NCI-H1105 (cell line): ENCODE measurements at places on chromosomes 7 and 10.

GRCh38 chr10:2150288-2150687, 413.0 kb upstream of the ADARB2 start:
- DNase-seq, result no peak

DNA sequence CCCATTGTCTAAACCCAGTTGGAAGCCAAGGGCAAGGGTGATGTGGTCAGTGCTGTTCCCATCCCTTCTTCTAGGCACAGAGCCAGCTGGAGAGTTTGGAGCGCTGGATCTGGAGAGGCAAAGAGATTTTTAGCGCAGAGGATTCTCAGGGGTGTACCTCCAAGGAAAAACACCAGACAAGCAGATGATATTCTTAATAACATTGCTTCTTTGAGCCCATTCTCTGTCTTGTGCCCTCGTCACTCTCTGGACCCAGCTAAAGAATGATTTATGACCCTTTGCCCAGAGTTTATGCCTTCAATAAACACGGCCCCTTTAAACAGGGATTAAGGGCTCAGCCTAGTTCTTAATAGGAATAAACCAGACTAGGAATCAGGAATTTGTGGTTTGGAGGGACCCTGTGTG, 4.7 kb upstream of the HIP1 start:
- DNase-seq, result no peak

DNA sequence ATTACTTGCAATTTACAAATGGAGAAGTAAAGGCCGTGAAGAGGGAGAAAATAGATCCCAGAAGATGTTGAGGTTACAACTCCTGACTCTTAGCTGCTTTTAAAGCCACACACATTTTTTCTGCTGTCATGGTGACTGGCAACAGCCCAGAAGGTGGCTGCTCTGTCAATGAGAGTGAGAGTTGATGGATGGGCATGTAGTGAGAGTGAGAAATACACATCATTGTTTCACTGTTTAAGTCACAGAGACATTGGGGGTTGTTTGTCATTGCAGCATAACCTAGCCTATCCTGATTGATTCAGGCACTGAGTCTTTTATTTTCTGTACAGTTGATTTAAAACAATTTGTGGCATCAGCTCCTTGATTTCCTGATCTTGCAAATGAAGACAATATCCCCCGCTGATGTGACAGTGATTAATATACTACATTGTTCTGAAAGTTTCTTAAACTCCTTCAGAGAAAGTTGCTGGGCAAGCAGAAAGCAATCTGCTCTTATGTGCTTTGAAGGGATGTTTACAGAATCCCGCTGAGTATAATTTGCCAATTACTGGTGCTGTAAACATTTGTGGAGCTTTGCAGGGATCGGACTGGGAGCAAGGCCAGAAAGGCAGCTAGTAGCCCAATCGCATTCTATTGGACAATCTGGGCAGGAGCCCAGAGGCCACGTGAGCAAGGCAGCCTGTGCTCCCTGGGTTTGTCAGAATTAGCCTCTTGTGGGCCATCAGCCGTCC, 229.6 kb downstream of the PRPF18 start:
- DNase-seq, result peak; percentile 40

- DNase-seq, result no peak
Observed at GRCh38 chr7:37449621-37450020, 957 bp upstream of the ELMO1 start.

GRCh38 chr10:28849821-28850220, 172.5 kb downstream of the BAMBI start:
- no peak for DNase-seq

GRCh38 chr10:36476399-36476798, 649.0 kb upstream of the ANKRD30A start:
- no peak for DNase-seq

- DNase-seq, result no peak
Observed at GRCh38 chr7:2597273-2597640, 34.5 kb upstream of the TTYH3 start.

- no peak for DNase-seq
Observed at GRCh38 chr10:26437637-26438461, at the start of gene APBB1IP. APBB1IP (plus strand) TSS chr10:26438341; CDS start chr10:26492327, 53,986 bp downstream.

DNA sequence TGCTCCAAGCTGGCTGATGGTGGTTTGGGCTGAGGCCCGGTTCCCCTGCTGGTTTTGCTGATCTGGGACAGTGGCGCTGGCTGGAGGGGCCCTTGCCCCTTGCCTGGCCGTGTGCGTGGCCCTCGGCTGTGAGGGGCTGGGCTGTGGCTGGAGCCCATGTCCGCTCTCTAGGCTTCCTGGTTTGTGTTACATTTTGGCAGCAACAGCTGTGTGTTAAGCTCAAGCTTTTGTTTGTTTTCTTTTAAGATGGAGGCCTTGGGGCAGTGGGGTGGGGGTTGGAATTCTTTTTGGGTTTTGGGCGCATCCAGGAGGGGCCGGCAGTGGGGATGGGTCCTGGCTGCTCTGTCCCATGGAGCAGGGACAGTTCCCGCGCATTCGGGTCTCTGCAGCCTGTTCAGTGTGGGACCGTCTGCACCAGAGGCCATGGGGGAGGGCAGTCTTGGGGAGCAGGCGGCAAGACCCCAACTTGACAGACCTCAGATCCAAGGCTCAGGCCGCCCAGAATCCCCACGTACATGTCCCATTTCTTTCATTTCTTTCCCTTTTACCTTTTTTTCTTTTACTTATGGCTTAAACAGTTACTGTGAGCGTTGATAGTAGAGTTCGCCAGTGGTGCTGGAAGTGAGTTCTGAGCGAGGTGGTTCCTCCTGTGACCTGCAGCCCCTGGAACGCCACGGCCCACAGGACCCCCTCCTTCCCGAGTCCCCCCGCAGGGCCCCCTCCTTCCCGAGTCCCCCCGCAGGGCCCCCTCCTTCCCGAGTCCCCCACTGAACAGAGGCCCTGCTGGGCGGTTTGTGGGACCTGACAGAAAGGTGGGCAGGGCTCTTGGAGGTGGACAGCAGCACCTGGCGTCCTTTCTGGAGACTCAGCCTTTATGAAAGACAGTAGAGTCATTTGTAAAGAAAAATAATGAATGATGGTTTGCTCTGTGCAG, 75.3 kb downstream of the INPP5A start:
- DNase-seq, result no peak

DNA sequence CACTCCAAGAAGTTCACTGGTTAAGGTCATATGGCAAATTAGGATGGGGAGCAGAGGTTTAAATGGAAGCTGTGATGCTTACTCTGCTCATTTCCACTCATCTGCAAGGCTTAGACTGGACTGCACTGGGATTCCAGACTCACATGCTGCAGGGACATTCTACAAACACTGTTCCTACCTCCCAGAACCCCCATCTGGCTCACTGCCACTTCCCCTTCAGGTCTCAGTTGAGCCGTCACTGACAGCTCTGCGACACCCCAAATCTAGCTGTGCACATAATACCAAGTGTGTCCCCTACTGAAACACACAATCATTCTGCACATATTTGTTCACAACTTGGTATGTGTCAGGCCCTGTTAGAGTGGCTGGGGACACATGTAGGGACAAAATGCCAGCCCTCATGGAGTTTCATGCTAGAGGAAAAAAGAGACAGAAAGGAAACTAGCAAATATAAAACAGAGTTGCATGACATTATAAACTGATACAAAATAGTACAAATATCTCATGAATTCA, 5.4 kb downstream of the PRKCQ start:
- DNase-seq, result no peak

DNA sequence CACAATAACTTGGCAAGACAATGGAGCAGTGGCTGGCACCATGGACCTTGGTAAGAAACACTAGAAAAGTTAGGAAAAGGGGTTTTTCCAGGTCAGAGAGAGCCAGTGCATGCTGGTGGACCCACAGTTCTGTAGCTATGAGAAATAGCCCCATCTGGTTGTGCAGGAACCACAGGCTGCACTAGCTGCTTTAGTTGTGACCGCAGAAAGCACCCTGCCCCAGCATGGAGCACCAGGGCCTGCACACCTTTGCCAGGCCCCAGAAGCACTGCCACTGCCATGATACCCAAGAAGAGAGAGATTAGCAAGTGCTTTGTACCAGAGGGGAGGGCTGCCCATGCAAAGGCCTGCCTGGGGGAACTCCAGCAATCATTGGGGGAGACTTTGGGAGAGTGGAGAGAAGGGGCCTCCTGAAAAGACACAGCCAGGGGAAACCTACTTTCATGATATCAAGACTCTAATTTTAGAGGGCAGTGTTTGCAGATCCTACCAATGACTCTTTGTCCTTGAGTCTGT, 256.1 kb upstream of the C7orf33 start:
- DNase-seq, result no peak

GRCh38 chr10:104509981-104510380, 131.1 kb upstream of the SORCS3 start:
- DNase-seq, result no peak

GRCh38 chr7:151061213-151062110, 2.1 kb downstream of the SLC4A2 start:
- no peak for DNase-seq

- DNase-seq, result no peak
Observed at GRCh38 chr10:1121271-1121970, 65.2 kb downstream of the WDR37 start.

DNA sequence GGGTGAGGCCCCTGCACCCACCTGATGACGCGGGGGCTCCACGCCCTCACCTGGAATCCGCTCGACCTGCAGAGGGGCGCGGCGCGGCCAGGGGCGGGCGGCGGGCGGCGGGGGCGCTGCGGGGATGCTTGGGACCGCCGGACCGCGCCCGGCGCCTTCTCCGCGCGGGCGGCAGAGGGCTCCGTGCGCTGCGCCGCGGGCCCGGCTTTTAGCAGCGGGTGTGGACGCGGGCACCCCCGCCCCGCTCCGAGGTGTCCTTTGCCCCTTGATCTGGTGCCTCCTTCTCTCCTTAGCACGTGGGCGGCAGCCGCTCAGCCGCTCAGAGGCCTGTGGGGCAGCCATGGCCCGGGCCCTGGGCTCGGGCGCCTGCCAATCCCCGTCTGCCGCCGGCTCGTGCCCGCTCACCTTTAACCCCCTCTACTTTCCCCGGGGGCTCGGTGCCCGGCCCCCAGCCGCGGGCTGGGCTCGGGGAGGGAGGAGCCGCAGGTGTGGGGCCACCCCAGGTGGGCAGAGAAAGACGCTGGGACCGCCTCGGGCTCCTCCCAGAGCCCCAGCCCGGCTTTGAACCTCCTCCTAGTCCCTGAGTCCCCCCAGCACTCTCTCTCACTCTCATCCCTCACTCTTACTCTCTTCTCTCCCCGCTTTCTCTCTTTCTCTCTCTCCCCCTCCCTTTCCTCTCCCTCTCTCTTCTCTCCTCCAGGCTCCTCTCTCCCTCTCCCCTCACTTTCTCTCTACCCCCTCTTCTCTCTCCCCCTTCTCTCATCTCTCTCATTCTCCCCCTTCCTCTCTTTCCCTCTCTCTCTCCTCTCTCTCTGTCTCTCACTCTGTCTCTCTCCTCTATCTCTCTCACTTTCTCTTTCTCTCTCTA, 19.7 kb upstream of the VPS37D start:
- DNase-seq, result peak; percentile 53

DNA sequence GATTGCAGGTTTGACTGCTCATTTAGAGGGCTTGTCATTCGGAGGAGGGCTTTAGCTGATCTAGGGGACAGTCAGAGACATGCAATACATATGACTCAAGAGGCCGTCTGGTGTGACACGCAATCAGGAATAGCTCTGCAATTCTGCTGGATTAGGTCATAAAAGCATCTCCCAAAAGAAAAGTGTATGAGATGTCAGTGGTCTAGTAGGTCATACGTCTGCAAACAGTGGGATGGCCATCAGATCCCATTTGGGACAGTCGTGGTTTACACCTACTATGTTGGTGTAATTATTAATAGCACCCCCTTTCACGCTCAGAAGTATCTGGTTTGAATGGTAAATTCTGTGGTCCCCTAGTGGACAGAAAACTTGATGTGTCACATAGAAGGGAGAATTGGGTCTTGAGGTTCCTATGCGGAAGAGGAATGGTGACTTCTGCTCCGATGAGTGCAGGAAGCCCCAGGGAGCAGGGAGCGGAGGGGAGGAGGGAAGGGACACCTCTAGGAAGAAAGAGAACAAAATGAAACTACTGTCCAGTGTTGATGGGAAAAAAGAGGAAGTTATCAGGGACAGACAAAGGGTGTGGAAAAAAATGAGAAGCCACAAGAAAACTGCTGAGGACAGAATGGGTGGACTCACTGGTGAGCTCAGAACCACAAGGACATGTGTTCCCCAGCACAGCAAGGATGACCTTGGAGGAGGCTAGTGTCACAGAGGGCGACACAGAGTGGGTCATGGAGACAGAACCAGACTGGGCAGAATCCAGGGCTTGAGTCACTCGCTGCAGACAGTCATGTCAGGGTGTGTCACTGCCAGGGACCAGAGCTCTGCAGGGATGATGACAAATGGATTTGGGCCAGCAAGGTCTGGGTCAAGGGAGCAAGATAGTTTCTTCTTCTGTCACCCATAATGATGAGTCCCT, 59.9 kb downstream of the MAP3K8 start:
- no peak for DNase-seq

GRCh38 chr7:149873970-149874643, 338 bp downstream of the ATP6V0E2 start:
- peak; percentile 18 for DNase-seq

DNA sequence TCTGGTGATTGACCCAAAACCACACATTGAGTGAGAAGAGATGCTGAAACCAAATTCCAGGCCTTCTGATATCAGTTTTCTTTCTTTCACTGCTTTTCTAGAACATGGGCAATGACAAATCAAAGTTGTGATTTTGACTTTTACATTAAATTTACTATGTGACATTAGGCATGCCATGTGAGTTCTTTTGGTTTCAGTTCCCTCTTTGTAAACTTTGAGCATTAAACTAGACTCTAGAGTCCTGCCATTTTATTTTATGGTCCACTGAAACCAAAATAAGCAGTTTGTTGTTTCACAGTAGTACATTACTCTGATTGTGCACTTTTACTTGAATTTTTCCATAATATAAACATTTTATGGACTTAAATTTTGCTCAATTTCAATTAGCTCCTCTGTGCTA, 381.1 kb upstream of the SEMA3D start:
- DNase-seq, result no peak

DNA sequence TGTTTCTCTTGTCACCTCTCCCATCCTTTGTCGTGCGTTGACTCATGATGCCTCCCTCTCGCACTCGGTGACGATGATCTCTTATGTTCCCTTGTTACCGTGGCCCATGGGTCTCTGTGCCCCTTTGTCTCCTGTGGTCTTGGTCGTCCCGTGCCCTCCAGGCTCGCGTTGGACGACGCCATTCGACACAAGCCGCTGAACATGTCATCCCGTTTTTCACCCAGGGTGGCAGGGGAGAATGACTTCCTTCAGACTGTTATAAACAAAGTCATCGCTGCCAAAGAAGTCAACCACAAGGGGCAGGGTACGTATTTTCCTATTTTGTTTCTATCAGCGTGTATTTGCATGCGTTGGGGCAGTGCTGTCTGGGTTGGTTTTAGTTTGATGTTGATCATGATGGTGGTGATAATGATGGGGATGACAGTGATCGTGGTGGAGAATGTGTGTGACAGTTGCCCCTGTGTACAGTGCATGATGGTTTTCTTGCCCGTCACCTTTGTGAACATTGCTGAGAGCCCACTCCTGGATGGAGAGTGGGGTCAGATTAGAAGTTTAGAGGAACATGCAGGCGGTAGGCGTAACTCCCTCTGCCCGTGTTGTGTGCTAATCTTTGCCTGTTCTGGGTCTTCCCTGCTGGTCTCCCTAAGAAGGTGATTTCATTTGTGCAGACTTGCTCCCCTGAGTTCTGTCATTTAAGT, 107.0 kb downstream of the DOCK1 start:
- no peak for DNase-seq
